ENCODE measurements at places on chromosomes 7 and 10.
A peak's percentile ranks its signal among the peaks of the same experiment; 100 is the strongest.

- DNase-seq: peak; percentile 86
Measured at GRCh38 chr7:77710861-77711260, 14.6 kb downstream of the RSBN1L start.

DNA sequence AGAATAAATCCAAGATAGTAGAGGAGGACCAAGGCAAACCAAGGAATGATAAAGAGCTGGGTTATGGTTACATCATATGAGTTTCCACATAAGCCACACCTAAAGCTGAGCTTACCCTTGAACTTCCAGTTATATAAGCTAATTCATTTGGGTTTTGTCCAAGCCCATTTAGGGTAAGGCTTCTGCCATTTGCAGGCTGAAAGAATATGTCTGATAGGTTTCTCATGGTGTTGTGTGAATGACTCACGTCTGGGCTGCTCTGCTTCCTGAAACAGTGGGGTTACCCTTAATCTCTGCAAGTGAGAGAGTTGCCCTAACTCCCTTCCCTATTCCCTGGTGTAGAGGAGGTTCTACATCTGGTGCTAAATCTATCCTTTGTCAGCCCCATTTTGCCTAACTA lies 60.8 kb downstream of the PTTG1IP2 start:
- DNase-seq: peak; percentile 20

DNA sequence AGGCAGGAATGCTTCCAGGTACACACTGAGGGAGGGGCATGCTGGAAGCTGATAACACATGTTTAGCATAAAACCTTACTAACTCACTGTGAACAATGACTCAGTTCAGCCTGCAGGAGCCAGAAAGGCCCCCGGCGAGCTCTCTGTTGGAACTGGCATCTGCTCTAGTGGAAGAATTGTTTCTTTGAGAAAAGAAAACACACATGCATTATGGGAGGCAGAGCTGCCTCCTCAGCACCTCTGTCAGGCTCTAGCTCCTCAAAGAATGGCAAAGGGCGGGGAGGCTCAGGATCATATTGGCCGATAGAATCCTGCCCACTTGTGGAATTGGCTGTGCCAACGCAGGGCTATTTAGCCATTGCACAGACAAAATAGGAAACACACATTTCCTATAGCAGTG lies 338.3 kb downstream of the CXCL12 start:
- DNase-seq: no peak

GRCh38 chr10:44978570-44979280 lies at the start of gene DEPP1:
DEPP1 (minus strand) TSS chr10:44978809; CDS start chr10:44978030, 779 bp downstream.
- DNase-seq: peak; percentile 93

GRCh38 chr7:31096198-31096876 lies 44.2 kb downstream of the ADCYAP1R1 start:
- no peak for DNase-seq

DNA sequence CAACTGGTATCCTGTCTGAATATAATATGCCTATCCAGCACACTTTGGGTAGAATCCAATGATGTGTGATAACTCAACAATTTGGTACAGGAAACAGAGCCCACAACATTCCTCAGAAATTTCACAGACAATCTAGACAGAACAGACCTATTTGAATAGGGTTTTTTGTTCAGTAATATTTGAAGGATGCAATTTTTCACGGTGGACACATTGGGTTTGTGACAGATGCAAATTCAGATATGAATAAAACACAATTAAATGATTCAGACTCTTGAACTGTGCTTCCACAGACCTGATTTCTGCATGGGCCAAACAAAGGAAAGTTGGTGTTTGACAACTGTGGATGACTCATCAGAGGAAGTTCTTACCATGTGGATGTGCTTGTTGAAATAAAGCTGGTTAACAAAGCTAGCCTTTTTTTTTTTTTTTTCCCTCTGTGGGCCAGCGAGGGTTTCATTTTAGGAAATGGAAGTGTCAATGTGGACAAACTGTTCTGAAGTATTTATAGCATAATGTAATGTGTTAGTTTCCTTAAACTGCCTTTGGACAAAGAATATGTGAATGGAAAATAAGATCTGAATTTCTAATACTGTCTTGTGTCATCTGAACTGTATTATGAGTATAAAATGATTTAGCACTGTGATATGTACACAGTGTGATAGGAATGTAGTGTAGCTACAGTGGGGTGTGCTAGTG lies 43.2 kb upstream of the FAM133B start:
- DNase-seq: peak; percentile 100

GRCh38 chr10:101725296-101726114 lies 30.5 kb upstream of the FBXW4 start:
- DNase-seq: no peak

- DNase-seq: no peak
Measured at GRCh38 chr10:125624800-125625199, 58.2 kb downstream of the TEX36 start.

DNA sequence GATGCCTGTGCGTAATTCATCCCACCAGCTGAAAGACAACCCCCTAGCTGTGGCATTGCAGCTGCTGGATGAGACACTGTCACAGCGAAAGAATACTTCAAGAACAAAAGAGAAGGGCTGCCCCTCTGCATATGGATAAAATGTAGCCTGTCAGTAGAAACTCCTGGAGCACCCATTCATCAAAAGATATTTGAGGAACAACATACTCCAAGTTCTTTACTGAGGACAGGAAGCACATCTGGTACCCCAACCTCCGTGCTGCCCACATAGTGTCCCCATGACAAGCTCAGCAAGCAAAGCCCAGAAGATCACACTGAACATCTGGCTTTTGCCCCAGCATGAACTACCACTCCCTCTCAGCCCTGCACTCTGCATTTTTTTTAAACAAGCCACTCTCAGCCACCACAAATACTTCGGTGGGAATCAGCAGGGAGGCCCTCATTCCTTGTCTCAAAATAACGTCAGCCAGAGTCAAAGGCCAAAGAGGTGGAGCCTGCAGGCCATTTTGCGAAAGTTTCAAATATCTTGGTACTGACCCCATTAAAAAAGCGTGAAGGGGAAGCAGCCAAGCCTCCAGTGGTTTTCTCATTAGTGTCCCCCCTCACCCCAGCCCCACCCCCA lies 1.7 kb downstream of the CREB3L2 start:
- peak; percentile 66 for DNase-seq

DNA sequence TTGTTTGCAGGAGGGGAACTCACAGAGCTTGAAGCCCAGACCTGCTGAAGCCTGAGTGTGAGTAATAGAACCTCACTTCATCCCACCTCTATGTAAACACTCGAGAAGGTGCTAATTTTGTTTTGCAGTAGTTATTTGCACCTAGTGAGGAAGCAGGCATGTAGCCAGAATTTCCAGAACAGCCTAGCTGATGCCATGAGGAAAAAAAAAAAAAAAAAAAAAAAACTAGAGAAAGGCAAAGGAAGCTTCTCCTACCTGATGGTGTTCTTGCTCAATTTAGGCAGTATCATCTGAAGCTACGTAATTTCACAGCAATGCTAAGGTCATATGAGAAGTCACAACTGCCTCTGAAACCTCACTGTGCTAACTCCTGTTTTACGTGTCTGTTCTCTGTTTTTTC lies 13.6 kb upstream of the GPR37 start:
- no peak for DNase-seq

Measured in OCI-M1 (cell line).